Esophagus squamous epithelium (tissue), 5 donors: ENCODE measurements at places on chromosomes 3 and 15. TPM values are rescaled to one million over a fixed set of nuclear protein-coding genes. Genes with fewer than 3 reads are reported as not detected.

GRCh38 chr3:150945226-150946032, 27.1 kb downstream of the CLRN1 start:
- peaks cover 6% of the 10 kb centered on the region for H3K27me3 ChIP-seq
- no peaks in the 10 kb centered on the region for H3K4me1 ChIP-seq
- H3K36me3 ChIP-seq, result no peaks in the 10 kb centered on the region
- H3K4me3 ChIP-seq, result no peak overlapping the region
- no peak overlapping the region for H3K27ac ChIP-seq

- H3K27me3 ChIP-seq, result no peaks in the 10 kb centered on the region
- no peak overlapping the region for H3K4me3 ChIP-seq
- H3K27ac ChIP-seq, result no peak overlapping the region
- no peak for DNase-seq
- H3K36me3 ChIP-seq, result no peaks in the 10 kb centered on the region
- H3K4me1 ChIP-seq, result peaks cover 3% of the 10 kb centered on the region
These were observed 54.5 kb downstream of the TM4SF18 start for GRCh38 chr3:149278911-149279310.

- no peaks in the 10 kb centered on the region for H3K36me3 ChIP-seq
- peaks cover 13% of the 10 kb centered on the region for H3K4me1 ChIP-seq
- H3K27me3 ChIP-seq, result no peaks in the 10 kb centered on the region
- peak overlapping the region; percentile 70 for H3K4me3 ChIP-seq
- DNase-seq, result no peak
- H3K27ac ChIP-seq, result peak overlapping the region; percentile 88
These were observed 1.2 kb downstream of the MB21D2 start for GRCh38 chr3:192916371-192917027.

CCR3 gene
- not detected for total RNA-seq

KCNAB1 gene
- 0.40 TPM for total RNA-seq
